Stomach (tissue), 19 donors: ENCODE measurements at places on chromosomes 3 and 15. TPM values are rescaled to one million over a fixed set of nuclear protein-coding genes. Genes with fewer than 3 reads are reported as not detected.

- H3K4me1 ChIP-seq, result peaks cover 15% of the 10 kb centered on the region
- no peak overlapping the region for H3K27ac ChIP-seq
- peak; percentile 1 for DNase-seq
- no peak overlapping the region for H3K4me3 ChIP-seq
Observed at GRCh38 chr3:129040579-129041300, 19.8 kb upstream of the GP9 start.

DNA sequence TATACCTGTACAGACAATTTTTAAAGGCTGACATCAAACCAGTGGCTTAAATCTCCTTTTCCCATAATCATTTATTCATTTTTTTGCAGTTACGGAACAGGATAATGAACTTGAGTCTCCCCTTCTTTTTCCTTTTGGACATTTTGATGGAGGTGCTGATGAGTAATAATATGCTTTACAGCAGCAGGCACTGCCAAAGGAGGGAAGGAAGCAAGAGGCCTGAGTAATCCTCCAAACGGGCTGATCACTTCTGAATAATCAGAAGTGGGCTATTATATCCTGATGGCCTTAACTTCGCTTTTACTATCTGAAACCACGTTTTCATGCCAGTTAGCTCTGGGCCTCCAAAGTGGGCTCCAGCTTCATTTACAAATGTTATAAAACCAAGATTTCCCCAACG, 527.2 kb downstream of the FOXP1 start:
- H3K27ac ChIP-seq, result peak overlapping the region; percentile 78
- no peaks in the 10 kb centered on the region for H3K27me3 ChIP-seq
- peaks cover 9% of the 10 kb centered on the region for H3K36me3 ChIP-seq

DNA sequence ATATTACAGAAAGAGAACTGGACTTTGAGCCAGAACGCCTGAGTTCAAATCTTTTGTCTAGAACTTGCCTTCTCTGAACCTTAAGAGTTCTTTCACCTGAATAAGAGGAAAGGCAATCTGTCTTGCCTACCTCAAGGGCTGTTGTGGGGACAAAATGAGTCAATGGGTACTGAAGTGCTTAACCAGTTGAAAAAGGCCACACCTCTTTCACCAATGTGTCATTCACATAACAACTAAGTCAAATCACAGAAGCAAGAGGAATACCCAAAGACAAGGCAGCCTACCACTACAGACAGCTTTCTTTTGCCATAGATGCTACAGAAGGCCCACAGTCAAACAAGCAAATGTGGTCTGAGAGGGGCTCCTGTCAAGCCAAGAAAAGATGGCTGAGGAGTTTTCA, 39.7 kb downstream of the NBEAL2 start:
- no peak overlapping the region for H3K27ac ChIP-seq
- peaks cover 8% of the 10 kb centered on the region for H3K36me3 ChIP-seq
- no peak for DNase-seq
- no peak overlapping the region for H3K4me3 ChIP-seq

DNA sequence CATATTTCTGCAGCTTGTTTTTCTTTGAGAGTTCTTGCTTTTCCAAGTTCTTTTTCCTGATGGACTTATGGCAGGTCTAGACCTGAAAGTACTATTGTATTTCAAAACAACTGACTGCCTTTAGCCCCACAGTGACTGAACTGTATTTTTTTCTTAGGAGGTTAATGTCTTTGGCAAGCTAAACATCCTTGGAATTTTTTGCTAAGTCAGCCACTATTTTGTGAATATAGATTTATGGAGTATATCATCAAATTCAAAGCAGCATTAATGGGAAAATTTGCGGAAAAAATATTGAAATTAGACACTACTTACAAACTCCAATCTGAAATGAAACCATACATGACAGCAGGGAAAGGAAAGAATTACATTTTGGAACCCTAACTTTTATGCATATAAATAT, 8.6 kb downstream of the PIK3CA start:
- H3K27me3 ChIP-seq, result no peaks in the 10 kb centered on the region
- H3K27ac ChIP-seq, result no peak overlapping the region
- no peaks in the 10 kb centered on the region for H3K36me3 ChIP-seq
- DNase-seq, result no peak
- H3K4me1 ChIP-seq, result peaks cover 35% of the 10 kb centered on the region

GRCh38 chr3:3599016-3599415, 200.2 kb upstream of the LRRN1 start:
- no peaks in the 10 kb centered on the region for H3K27me3 ChIP-seq
- H3K4me1 ChIP-seq, result no peaks in the 10 kb centered on the region
- H3K4me3 ChIP-seq, result no peak overlapping the region
- no peaks in the 10 kb centered on the region for H3K36me3 ChIP-seq
- DNase-seq, result no peak
- H3K27ac ChIP-seq, result no peak overlapping the region

DNA sequence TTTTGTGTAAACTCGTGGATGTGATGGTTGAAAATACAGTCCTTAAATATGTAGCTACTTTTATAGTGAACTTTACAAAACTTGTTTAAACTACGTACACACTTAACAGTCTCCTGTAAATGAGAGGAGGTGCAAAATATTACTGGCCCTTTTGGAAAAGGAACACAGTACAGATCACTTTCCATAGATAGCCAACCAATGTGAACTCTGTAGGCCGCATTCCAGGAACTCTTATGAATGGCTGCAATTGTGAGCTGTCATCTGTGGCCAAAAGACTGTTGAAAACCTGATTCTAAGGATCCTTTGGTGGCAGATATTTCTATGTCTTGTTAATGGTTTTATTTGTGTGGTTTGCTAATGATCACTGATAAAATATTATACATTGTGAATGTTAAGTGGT, 6.2 kb downstream of the TSC22D2 start:
- H3K27me3 ChIP-seq, result no peaks in the 10 kb centered on the region
- H3K4me1 ChIP-seq, result peaks cover 75% of the 10 kb centered on the region
- peaks cover 3% of the 10 kb centered on the region for H3K36me3 ChIP-seq
- peak; percentile 65 for DNase-seq
- H3K27ac ChIP-seq, result no peak overlapping the region
- H3K4me3 ChIP-seq, result peak overlapping the region; percentile 13

- no peak overlapping the region for H3K4me3 ChIP-seq
- no peaks in the 10 kb centered on the region for H3K4me1 ChIP-seq
- DNase-seq, result no peak
- H3K27ac ChIP-seq, result no peak overlapping the region
- no peaks in the 10 kb centered on the region for H3K36me3 ChIP-seq
- H3K27me3 ChIP-seq, result no peaks in the 10 kb centered on the region
Observed at GRCh38 chr15:65431731-65432130, 9.0 kb upstream of the IGDCC4 start.

- H3K4me3 ChIP-seq, result no peak overlapping the region
- no peaks in the 10 kb centered on the region for H3K4me1 ChIP-seq
- H3K36me3 ChIP-seq, result no peaks in the 10 kb centered on the region
- DNase-seq, result no peak
- no peak overlapping the region for H3K27ac ChIP-seq
Observed at GRCh38 chr3:100482176-100482575, 10.2 kb upstream of the TMEM45A start.

The PYGO1 gene
- total RNA-seq, result 15.2 TPM
